Fibroblast of skin of right quadriceps (primary cell): ENCODE measurements at places on chromosomes 2 and 18.
A peak's percentile ranks its signal among the peaks of the same experiment; 100 is the strongest.

- DNase-seq: peak; percentile 68
Measured at GRCh38 chr18:62616331-62616805, 93.5 kb downstream of the ZCCHC2 start.

DNA sequence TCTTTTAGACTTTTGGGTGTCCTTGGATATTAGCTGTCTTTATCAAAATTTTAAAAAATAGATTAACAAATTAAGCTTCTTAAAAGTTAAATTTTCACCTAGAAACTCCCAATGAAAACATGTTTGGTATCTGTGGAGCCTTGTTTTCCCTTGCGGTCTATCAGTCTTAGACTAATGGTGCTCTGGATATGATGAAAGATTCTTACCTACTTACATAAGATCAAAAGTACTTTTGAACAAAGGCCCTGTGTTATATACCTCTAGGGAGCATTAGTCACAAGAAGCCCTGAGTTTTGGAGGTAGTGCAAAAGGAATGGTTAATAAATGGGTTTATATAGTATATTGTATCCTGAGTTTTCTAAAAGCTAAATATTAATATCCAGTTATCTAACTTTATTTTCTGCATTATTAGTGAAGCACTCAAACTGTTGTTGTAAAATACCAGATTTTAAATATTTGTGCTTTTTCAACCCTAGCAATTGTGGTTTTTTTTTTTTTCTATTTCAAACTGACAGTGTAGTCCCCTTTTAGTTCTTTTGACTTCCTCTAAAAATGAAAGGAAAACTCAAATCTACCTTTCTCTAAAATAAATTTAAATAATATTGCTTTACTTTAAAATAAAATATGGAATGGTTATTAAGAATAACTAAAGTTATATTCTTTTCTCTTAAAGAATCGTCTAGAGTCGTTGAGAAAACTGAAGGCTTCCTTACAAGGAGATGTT lies 18.1 kb downstream of the NDC80 start:
- peak; percentile 26 for DNase-seq

DNA sequence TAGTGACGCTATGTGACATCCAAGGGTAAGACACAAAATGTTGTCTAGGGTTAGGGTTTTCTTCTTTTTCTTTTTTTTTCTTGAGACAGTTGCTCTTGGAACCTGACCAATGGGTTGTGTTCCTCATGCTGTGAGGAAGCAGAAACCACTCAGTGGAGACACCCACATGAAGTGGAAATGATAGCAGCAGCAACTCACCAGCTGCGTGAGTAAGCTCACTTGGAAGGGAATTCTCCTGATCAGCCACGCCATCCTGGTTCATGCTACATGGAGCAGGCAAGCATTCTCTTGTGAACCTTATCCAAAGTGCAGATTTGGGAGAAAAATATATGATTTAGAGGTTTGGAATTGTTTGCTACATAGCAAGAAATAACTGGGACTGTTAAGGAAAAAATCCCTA lies 863.7 kb downstream of the EPHA4 start:
- peak; percentile 6 for DNase-seq

GRCh38 chr2:139721411-139721995 lies 941.3 kb upstream of the NXPH2 start:
- DNase-seq: no peak
